ENCODE measurements at places on chromosomes 16 and 17.

- no peak for DNase-seq
Observed at GRCh38 chr17:41018541-41018940, 8.5 kb downstream of the KRTAP1-5 start.

GRCh38 chr16:89110641-89111040 is 17.0 kb downstream of the ACSF3 start:
- no peak for DNase-seq

DNA sequence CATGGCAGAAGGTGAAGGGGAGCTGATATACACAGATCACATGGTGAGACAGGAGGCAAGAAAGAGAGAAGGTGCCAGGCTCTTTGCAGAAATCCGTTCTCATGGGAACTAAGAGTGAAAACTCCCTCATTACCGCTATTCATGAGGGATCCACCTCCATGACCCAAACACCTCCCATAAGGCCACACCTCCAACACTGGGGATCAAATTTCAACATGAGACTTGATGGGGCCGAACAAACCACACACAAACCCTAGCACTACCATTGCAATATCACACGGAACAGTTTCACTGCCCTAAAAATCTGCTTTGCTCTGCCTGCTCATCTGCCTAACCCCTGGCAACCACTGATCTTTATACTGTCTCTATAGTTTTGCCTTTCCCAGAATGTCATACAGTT is 34.8 kb downstream of the C17orf67 start:
- no peak for DNase-seq

GRCh38 chr16:1645914-1646525 is 32.1 kb upstream of the JPT2 start:
- DNase-seq = no peak

DNA sequence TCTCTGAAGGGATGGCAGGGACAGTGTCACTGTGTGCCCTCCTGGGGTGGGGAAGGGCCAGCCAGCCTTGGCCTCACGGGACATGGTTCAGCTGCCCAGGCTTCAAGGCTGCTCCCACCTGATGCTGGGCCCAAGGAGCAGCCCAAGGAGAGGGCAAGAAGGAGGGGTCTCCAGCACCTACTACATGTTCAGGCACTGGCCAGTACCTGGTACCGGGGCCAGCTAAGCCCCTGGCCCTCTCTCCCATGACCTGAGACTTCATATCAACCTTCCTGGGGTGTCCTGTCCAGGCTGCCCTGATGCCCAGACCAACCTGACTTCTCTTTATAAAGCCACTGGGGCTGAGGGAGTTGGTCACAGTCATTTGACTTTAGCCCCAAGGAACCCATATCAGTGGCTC is 1.3 kb downstream of the USH1G start:
- no peak for DNase-seq

GRCh38 chr16:79571065-79571902 is 29.3 kb downstream of the MAF start:
- no peak for DNase-seq

DNA sequence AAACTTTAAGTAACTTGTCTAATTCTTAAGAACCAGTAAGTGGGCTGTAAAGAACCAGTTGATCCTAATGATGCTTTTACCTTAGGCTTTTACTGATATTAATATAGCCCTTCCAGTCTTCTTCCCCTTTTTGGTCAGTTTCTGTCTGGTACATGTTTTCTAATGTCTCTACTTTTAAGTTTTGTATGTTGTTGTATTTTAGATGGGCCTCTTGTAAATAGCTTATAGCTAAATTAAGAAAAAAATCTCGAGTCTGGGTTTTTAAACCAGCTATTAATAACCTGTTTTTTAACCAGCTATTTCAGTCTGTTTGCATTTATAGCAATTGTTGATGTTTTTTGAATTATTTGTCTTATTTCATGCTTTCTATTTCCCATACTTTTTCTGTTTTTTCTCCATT is 79.0 kb downstream of the PITPNC1 start:
- no peak for DNase-seq

- peak; percentile 3 for DNase-seq
Observed at GRCh38 chr16:65884018-65884417, 482.5 kb upstream of the CDH5 start.

DNA sequence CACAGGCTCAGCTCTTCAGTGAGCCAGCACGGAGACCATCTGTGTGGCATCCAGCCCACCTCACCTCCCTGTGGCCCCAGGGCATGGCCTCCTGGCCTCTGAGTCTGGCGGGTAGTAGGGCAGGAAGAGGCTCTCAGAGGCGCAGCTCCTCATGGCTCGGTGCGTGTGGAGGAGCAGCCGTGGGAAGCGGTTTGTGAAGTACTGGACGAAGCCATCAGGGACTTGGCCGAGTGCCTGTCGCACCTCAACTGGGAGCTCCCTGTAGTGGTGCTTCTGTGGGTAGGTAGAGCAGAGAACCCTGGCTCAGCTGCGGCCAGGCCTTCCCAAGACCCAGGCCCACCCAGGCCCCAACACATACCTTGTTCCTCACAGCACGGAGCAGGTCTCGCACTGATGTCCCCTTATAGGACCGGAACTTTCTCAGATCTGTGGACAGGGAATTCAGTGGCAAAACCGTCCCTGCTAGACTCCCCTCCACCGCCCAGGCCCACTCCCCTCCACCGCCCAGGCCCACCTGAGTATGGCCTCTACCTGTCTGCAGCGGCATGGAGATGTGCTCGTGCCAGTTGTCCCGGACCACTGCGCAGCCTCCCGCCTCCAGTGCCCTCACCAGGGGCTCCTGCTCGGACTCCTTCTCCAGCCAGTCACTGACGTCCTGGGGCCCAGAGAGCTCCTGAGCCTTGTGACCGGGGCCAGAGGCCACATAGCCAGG is 12.2 kb downstream of the PLK1 start:
- no peak for DNase-seq

GRCh38 chr17:49987290-49987585 is 7.8 kb downstream of the DLX3 start:
- DNase-seq = no peak

DNA sequence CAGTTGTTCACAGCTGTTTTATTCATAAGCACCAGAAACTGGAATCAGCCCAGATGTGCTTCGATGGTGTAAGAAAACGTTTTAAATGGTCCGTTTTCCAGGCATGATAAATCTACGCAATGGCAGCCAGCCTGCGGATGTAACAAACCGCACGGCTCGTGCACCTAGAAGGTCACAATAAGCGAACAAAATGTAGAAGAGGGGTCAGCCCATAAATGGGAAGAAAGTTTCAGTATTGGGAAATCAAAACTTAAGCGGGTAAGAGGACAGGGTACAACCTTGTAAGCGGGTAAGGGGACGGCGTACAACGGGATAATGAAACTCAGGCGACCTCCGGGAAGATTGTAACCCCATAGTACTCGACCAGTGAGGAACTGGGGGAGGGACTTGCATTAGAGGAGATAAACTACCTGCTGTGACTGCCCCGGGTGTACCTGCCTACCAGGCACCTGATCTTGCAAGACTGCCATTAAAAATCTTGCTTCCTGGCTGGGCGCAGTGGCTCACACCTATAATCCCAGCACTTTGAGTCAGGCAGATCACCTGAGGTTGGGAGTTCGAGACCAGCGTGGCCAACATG is 66.6 kb downstream of the ANKRD11 start:
- DNase-seq = no peak

DNA sequence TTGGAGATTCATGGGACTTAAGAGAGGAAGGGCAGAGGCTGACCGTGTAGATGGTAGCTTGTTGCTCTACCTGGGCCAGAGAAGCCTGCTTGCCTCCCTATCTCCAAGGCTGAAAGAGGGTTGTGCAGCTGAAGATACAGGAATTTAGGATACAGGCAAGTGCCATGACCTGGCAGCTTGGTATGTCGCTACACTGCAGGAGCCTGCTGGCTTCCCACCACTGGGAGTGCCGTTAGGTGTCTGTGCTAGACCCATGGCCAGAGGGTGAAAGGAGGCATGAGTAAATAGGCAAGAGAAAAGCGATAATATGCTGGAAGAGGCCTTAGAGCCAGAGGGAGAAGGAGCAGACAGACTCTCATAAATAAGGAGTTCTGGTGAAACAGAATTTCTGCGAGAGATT is 10.6 kb downstream of the NAA60 start:
- no peak for DNase-seq
